ENCODE measurements at places on chromosomes 4 and X.

DNA sequence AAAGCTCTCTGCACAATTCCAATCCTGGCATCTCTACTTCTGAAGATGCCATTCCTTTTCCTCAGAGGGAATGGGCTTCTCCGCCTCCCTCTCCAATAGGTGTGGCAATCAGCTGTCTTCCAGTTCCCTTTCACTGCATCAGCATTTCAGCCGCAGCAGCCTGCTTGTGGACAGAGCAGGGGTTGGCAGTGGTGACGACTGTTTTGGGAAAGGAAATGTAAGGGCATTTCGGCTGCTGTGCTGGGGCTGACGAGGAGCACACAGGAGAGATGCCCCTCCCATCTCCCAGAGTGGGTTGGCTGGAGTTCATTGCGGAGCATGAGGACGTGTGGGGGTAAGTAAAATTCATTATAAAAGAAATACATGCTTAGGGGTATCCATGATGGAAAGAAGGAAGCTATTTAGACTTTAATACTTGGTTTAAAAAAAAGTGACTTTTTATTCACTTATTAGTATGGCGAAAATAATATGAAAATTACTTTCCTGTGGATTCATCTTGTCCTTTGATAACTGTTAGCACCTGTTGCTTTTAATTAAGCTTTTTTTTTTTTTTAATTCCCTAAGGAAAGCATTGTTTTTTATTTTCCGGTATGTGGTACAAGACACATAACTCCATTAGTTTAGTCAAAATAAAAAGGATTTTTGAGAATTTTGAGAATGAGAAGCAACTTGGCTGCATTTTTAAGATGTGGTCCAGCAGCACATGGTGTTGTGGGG lies at the start of gene LIMCH1:
Gene LIMCH1 (plus strand): TSS at position 141 of the 717 bp plus-strand sequence. CDS start 67,839 bp downstream, outside the sequence.
- no peak for DNase-seq

DNA sequence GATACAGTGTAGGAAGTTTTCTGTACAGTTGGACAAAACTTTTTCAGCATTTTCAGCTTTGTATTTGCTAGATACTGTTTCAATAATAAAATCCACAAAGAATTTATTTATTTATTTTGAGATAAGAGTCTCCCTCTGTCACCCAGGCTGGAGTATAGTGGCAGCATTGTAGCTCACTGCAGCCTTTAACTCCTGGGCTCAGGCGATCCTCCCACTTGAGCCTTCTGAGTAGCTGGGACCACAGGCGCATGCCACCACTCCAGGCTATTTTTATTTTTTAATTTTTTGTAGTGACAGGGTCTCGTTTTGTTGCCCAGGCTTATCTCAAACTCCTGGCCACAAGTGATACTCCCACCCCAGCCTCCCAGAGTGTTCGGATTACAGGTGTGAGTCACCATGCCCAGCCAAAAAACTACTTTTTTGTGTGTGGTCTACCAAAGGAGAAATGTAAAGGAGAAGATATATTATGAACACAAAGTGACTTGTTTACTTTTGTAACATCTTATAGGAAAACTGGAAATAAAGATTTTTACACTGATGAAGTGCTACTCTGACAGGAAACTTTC lies 13.0 kb upstream of the SOWAHD start:
- DNase-seq = no peak

DNA sequence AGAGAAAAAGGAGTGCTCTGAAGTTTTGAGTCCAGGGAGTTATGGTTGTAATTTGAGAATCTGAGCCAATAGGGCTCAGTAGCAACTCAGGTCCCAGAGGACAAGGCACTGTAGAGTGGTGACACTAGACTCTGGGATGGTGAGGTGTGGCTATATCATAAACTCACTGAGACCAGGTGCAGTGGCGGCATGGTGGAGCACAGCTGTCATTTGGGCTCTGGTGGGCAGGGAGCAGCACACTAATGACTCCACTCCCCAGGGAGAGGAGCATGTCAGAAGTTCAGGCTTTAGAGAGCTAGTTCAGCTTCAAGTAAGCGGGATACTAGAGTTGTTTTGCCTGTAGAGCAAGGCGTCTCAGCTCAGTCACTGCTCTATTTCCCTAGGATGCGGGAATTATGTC lies 165.4 kb upstream of the USP38 start:
- no peak for DNase-seq

- no peak for DNase-seq
Observed at GRCh38 chr4:3729882-3730226, 36.3 kb upstream of the ADRA2C start.

- DNase-seq = no peak
Observed at GRCh38 chrX:132592880-132593279, 104.0 kb upstream of the MBNL3 start.

GRCh38 chr4:146981651-146982050 lies 36.0 kb upstream of the TTC29 start:
- no peak for DNase-seq

GRCh38 chrX:16839219-16839851 lies 30.8 kb downstream of the RBBP7 start:
- no peak for DNase-seq

DNA sequence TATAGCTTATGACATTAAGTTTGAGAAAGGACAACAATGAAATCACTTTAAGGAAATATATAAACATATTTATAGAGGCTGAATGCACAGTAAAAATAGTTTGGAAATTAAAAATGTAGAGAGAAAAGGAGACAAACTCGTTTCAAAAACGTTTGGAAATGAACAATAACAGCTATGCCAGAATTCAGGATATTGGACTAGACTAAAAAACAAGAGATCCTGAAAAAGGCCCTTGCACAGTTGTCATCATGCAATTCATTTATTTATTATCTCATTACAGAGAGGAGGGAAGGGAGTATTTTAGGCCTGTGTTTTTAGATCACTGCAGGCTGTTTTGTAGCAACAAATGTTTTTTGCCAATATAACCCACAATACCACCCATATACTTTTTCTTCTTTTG lies 527.2 kb downstream of the ADGRL3 start:
- no peak for DNase-seq

GRCh38 chr4:175453456-175453855 lies 358.6 kb downstream of the GPM6A start:
- DNase-seq = no peak

GRCh38 chr4:6767386-6767747 lies 15.2 kb upstream of the KIAA0232 start:
- no peak for DNase-seq

DNA sequence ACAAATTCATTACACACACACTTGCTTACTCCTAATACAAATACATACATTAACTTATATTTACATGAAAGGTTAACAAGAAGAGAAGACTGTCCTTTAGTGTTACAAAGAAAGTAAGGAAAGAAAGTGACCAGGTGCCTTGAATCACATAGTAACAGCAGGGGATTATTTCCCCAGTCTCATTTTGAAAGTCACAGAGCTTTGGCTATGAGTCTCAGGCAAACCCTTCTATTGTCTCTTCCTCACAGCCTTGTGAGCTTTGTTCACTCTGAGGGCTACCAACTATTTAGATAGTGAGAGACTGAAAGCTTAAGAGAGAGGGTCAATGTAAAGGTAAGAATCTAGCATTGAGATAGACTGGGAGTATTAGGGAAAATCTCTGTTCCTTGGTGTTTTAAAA lies 161.6 kb downstream of the NPNT start:
- no peak for DNase-seq

DNA sequence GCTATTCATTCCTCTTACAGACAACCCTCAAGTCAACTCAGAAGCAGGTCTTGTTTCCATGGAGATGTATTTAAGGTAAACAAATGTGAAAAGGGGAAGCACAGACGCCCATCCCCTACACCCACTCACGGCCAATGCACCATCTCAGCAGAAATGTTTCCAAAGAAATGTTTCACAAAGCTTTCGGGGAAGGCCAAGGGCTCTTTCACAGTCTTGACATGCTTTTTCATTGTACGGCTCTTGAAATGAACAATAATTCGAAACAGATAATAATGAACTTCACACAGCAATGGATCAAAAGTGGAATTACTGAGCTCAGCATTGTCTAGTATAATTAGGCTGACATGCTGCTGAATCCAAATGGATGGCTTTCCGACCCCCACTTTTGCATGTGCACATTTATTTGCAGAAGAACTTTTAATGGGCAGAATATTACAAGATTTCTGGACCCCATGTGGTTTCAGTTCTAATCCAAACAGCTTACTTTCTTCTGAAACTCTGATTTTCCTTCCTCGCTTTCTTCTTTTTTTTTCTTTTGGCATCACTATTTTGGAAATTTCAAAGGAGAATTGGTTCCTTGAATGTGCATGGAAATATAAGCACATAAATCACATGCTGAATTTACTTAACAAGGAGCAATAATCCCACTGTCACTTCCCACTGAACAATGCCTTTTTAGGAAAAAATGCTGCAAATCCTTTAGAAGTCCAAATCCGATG lies 160.9 kb downstream of the SMIM20 start:
- DNase-seq = no peak

DNA sequence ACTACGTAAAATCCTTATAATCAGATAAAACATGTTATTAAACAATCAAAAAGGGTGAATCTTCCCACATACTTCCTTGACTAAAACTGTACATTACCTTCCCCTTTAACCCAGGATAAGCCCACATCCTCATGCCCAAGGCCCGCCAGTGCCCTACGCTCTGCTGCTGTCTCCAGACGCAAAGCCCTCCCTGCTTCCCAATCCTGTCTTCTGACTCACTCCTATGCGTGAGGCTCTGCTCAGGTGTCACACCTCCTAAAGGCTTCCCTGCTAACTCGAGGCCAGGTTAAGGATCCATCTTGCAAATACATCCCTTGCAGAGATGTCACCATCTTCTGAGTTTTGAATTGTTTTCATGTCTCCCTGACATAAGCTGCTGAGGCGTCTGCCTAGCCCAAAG lies 61.6 kb downstream of the STX18 start:
- no peak for DNase-seq

DNA sequence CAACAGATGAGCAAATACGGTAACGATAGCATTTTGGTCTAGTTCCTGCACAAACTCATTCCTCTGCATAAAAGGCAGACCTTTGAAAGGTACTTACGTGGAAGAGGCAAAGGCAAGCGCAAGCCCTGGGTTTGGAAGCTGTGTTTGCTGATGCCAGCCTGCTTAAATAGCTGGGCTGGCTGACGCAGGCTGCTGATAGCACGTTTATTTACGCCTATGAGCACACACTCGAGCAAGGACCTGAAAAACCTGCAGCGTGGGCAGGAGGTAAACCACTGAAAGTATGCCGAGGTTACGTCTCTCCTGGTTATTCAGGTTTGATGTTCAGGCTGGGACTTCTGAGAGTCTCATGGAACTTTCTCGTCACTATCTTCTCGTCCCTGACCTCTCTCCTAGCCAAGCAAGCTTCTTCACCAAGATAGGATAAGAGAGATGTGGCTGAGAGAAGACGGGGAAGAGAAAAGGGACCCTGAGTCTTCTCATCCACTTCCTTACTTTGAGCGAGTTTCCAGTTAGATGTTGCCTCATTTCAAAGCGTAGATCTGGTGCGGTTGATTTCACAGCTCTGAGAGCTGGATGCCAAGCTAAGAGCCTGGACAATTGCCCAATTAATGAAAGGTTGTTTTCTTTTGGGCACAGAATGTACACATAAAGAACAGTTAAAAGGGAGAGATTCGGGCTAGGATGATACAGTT lies at the start of gene HOPX:
Gene HOPX (minus strand): TSS at position 139 of the 695 bp plus-strand sequence. CDS start 23,480 bp downstream, outside the sequence.
- no peak for DNase-seq

DNA sequence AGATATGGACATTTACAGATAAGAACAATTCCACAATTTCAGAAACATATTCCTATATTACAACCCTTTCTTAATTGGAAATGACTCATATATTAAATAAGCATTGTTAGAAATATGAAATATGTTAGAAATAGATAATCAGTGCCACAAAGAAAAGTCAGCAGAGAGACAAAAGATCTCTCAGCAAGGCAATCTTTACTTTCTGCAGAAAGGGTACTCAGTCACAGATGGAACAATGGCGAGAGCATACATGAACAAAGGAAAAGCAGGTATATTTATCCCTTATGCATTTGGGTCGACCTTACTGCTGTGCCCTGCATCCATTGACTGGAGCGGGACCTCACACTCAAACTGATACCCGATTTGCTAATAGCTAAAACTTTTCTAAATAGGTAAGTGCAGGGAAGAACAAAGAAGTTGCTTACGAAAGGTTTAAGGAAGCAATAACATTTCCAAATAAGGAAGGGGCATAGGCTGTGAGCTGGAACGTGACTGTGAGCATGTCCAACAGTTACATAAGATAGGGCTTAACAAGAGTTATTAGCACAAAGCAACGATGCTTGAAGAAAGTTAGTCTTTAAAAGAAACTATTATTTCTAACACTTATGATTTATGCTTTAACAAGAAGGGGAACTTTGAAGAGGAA lies 40.8 kb downstream of the MGARP start:
- no peak for DNase-seq

- DNase-seq = no peak
Observed at GRCh38 chr4:104677116-104677515, 182.4 kb upstream of the CXXC4 start.

- no peak for DNase-seq
Observed at GRCh38 chrX:69285881-69286564, 120.8 kb upstream of the PJA1 start.

- no peak for DNase-seq
Observed at GRCh38 chrX:15143825-15144121, 126.1 kb downstream of the ASB9 start.

DNA sequence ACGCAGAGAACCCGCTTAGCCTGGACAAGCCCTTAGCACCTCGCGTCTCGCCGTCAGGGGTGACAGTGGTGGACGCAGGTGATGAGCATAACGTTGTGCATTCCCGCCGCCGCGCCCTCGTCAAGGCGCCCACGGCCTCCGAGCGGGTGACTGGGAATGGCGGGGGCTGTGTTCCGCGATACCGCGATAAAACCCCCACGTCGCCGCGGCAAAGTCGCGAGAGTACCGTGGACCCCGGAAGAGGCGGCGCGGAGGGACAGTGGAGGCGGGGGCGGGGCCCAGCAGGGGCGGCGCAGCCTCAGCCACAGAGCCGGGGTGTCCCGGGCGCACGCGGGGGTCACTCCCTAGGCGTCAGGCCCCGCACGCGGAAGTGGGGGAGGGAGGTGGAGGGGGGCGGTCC lies 53.8 kb downstream of the ZFYVE28 start:
- DNase-seq = no peak

- DNase-seq = no peak
Observed at GRCh38 chr4:111263836-111264235, 641.0 kb upstream of the PITX2 start.

DNA sequence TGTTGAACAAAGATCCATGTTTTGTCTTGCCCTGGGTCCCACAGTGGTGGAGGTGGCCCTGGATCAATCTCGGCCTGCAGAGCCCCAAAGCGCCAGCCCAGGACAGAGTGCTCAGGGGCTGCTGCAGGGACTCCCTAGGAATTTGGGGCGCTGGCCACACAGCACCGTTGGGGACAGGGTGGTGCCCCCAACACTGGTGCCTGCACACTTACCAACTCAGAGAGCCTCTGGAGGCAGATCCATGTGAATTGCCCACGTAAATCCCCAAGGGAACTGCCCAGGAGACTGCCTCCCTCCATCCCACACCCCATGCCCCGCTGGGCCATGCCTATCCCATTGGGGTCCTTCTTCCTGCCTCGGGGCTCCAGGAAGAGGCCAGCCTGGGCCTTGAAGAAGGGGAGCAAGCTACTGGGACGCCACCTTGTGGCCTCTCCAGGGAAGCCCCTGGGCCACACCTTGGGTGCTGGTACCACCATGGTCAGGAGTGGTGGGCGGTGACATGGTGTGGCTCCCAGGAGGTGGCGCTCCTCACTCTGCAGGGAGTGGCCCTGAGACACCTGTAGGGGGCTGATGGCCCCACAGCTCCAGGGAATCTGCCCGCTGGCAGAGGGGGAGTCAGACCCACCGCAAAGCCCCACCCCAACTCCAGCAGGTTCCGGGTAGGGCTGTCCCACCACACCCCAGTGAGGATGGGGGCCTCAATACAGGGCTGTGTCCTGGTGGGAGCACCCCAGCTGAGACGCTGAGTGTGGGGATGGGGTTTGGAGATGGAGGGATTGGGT lies 22.8 kb downstream of the CFAP99 start:
- no peak for DNase-seq

Measured in esophagus squamous epithelium (tissue), 5 donors.